ENCODE measurements at places on chromosomes 7 and 10.

- DNase-seq = no peak
These were observed 88.6 kb downstream of the FANK1 start for GRCh38 chr10:125984865-125985495.

GRCh38 chr10:10734356-10735064 is 283.2 kb upstream of the CELF2 start:
- no peak for DNase-seq

DNA sequence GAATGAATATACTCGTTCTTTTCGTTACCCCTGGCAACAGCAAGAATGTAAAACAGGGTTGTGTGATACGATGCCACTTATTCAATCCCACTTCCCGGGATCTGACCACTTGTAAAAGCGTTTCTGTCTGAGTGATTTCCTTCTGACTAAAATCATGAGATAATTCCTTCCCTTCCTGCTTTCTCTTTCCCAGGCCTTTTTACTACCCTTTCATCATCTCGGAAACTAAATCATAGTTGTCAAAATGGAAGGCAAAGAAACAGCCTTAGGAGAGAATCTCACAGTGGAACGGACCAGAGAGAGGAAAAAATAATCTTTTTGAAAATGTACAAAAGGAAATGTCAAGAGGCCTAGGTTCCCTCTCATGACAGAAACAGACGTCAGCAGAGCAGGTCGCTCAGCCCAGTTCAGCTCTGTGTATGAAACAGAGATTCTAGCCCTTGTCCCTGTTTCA is 29.8 kb downstream of the DIP2C start:
- no peak for DNase-seq

DNA sequence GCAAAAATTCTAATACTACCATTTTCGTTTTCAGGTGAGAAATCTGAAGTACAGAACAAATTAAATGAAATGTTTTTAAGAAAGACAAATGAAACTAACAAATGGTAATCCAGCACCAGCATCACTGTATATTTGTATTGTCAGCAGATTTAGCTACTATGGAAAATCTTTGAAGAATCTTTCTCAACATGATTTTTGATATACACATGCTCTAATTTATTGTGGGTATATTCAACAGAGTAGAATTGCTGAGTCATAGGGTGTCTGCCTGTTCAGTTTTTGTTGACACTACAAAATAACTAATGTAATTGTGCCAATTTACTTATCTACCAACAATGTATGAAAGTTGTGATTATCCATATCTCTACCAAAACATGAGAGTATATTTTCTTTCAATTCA is 437.6 kb downstream of the PCDH15 start:
- no peak for DNase-seq

DNA sequence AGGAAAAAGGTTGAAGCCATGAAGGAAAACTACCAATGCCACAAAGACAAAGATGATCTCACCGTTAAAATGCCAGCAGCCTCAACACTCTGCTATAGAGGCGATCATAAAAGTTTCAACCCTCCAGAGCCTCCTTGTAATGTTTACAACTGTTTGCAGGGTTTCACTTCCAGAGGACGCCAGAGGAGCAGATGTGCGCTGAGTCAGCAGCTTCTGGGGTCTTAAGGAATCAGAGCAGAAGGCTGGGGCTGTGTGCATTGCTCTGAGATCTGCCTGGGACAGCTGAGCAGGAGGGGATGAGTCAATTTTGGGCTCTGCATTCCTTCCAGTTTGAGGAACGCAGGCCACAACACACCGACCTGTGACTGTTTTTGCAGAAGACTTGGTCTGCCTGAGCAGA is 98.3 kb downstream of the TMEM130 start:
- DNase-seq = no peak

- DNase-seq = no peak
These were observed 101.1 kb downstream of the LYZL1 start for GRCh38 chr10:29389935-29390334.

GRCh38 chr7:115561335-115562110 is 469.0 kb downstream of the TFEC start:
- DNase-seq = no peak

DNA sequence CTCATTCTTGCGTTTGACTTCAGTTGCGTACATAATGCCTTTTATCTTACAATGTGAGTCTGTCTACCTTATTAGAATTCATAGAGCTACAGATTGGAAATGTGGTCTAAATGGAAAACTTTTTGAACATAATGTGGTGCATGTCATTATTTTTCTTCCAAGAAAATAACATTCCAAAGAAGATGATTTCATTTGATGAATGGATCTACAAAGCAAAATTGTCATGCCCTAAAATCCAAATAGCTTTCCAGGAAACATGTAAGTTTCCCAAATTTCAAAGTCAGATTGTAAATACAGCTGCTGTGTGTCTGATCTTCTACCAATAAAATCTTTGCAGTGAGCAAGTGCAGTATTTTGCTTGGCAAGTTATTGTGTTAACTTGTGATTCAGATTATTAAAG is 101.8 kb upstream of the FZD8 start:
- no peak for DNase-seq

GRCh38 chr10:58003945-58004344 is 263.7 kb downstream of the IPMK start:
- DNase-seq = no peak

DNA sequence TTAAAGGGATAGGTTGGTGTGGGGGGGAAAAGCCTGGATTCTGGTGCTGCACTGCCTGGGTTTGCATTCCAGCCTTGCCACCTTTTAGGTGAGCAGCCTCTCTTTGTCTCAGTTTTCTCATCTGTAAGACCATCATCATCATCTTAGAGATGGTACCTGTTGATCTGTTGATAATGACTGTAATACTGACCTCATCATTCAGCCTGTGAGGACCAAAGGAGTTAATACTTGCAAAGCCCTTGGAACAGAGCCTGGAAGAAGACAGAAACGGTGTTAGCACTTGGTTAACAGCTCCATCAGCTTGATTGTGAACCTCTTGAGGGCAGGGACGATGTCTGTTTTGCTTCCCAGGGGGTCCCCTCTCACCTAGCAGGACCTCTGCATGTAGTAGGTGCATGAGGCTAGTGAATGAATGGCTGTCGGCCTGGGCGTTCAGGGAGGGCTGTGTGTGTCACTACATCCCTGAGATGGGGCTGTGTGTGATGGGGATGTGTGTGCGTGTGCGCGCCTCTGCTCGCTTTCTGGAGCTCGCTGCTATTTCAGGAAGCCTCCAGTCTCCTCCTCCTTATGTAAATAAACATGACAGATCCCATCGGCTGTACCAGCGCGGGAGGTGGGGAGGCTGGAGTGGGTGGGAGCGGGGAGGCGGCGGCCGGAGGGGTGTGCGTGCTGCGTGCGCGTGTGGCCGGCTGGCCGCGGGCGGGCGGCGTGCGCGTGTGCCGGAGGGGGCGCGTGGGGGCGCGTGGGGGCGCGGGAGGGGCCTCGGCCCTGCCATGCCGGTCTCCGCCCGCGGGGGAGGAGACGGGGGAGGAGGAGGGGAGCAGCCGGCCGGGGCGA is 61.2 kb downstream of the NEURL1 start:
- no peak for DNase-seq

- DNase-seq = no peak
These were observed 243.0 kb downstream of the PLXDC2 start for GRCh38 chr10:20059084-20059835.

GRCh38 chr7:156376317-156376716 is 264.3 kb upstream of the RNF32 start:
- no peak for DNase-seq

GRCh38 chr10:132489053-132489703 is 48.4 kb upstream of the INPP5A start:
- no peak for DNase-seq

- peak; percentile 10 for DNase-seq
These were observed 33.4 kb upstream of the PLPP4 start for GRCh38 chr10:120423431-120424197.

- no peak for DNase-seq
These were observed 53.0 kb downstream of the RNLS start for GRCh38 chr10:88530093-88530492.

GRCh38 chr7:20479706-20480105 is 135.8 kb upstream of the ABCB5 start:
- no peak for DNase-seq

DNA sequence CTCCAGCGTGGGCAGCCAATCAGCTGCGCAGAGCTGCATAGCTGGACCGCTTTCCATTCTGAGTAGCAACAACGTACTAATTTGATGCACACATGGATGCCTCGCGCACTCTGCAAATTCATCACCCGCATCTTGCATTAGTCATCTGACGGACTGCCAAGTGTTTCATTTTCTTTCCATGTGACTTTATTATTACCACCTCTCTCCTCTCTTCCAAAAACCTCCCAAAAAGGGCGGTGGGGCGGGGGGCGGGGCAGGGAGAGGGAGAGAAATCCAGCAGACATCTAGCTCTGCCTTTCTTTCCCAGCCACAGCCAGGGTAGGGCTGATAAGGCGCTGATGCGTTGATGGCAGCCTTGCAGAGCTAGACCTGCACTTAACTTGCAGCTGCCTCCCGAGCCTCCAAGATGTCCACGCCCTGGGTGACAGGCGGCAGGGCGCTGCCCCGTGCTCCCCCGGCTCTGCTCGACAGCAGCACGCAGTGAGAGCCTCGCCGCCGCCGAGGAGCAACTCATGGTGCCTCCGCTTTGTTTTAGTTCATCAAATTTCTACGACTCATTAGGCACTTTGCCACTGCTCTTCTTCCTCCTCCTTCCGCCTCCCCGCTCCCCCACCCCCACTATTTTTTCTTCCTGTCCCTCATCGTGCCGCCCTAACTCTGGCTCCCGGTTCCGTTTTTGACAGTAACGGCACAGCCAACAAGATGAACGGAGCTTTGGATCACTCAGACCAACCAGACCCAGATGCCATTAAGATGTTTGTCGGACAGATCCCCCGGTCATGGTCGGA is 147.3 kb downstream of the CELF2 start:
- peak; percentile 57 for DNase-seq

- DNase-seq = no peak
These were observed 23.6 kb downstream of the TMEM178B start for GRCh38 chr7:141097430-141097829.

DNA sequence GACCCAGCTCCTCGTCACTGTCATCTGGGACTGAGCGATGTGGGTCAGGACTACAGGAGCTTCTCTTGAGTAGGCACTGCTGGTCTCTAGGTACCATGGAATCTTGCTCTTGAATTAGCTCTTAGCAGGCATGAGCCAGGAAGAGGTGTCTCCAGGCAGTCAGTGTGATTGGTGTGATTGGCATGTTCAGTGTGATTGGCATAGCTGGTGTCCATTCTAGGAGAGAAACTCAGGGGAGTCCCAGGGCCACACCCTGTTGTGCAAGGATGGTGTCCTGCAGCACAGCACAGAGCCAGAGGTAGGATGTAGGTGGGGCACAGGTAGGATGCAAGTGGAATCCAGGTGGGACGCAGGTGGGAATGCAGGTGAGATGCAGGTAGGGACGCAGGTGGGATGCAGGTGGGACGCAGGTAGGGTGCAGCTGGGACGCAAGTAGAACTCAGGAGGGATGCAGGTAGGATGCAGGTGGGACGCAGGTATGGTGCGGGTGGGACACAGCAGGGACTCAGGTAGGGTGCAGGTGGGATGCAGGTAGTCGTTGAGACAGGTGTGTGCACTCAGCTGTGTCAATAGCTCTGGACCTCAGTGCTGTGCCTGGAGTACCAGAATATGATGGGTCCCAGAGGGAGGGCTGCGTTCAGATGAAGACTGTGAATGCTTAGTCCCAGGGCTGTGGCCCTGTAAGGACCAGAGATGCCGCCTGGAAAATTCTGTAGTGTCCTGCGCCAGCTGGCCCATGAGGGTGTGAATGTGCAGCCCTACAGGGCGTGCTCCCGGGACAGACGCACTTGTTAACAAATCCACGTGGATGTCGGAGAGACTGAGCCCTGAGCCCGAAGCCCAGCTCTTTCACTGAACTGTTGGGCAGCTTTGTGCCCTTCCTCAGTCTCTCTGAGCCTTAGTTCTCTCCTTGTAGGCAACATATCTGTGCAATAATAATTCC is 248.2 kb upstream of the PITRM1 start:
- DNase-seq = no peak

- DNase-seq = no peak
These were observed 214.0 kb upstream of the DKK1 start for GRCh38 chr10:52100011-52100547.

DNA sequence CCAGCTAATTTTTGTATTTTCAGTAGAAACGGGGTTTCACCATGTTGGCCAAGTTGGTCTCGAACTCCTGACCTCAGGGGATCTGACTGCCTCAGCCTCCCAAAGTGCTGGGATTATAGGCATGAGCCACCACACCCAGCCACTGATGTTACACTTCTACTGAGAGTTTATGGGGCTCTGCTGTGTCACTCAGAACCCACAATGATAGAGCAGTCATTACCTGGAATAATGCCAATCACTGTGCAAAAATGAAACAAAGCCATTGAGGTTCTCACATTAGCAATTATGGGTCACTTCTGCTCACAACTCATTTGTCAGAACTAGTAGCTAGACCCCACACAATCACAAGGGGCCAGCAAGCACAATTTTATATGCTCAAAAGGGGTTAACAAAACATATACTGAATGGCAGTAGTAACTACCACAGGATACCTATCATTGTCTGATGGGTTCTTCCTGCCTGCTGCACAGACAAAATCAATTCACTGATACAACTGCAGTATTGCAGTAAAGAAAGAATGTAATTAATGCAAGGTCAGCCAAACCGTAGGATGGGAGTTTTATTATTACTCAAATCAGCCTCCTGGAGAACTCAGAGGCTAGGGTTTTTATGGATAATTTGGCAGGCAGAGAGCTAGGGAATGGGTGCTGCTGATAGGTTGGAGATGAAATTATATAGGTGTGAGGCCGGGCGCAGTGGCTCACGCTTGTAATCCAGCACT is 72.1 kb upstream of the TRIM24 start:
- no peak for DNase-seq

GRCh38 chr10:126431816-126432215 is 43.5 kb upstream of the ADAM12 start:
- DNase-seq = no peak

DNA sequence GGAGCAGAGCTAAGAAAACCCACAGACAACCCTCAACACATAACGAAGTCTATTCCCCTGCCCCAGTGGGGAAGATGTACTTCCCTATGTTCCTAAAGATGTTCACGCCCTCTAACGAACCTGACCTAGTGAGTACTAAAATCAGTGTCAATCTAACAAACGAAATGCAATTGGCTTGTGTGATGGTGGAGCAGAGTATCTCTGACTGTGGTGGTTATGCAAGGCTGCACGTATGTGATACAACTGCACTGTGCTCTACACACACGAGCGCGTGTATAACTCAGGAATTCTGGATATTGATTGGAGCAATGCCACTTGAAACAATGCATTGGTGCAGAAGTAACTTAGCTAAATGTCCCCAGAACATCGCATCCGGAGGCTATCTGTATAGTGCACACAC is 1.3 kb downstream of the ANKRD16 start:
- no peak for DNase-seq

Data from stimulated activated CD4-positive, alpha-beta T cell treated with anti-CD3 and anti-CD28 coated beads, Interleukin-2, amount 100 ng/mL, for 48 hours (primary cell).